ENCODE measurements at places on chromosomes 4 and X.

DNA sequence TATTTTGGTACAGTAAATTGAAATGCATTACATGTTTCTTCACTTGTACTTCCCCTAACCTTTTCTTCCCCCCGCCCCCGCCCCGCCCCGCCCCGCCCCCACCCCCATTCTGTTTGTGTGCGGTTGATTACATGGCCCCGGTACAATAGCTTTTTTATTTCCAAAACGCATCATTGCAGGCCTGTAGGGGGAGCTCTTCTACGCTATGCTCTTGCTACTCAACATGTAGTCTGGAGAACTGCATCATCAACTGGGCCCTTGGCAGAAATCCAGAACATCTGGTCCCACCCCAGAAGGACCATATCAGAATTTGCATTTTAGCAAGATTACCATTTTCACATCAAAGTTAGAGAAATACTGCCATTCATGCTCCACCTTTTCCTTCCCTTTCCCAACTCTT, 333.3 kb upstream of the DDX53 start:
- DNase-seq: no peak

GRCh38 chr4:96102541-96103026, 262.7 kb downstream of the PDHA2 start:
- no peak for DNase-seq

- no peak for DNase-seq
These were observed 24.9 kb upstream of the RPL39 start for GRCh38 chrX:119816300-119816699.

GRCh38 chr4:1855333-1856070, 454 bp downstream of the LETM1 start:
- DNase-seq: no peak

Data from right forelimb (tissue), 1 donor.